Melanocyte of skin (primary cell): ENCODE measurements at places on chromosomes 11 and 22. TPM values are rescaled to one million over a fixed set of nuclear protein-coding genes. Genes with fewer than 3 reads are reported as not detected.

YWHAH gene
- 128 and 157 TPM in 2 replicates for total RNA-seq

UPK3A gene
- not detected in 2 replicates for total RNA-seq

CCDC87 gene
- total RNA-seq, result 0.36 and 0.69 TPM in 2 replicates

PPP6R3 gene
- total RNA-seq, result 185 and 233 TPM in 2 replicates

OR2D2 gene
- total RNA-seq, result 0.36 and 0.69 TPM in 2 replicates

RIC3 gene
- under 0.01 TPM in 1 of 2 replicates, not detected in the other for total RNA-seq
